Stromal cell of bone marrow (primary cell): ENCODE measurements at places on chromosomes 5 and 9.

- no peak for DNase-seq
Measured at GRCh38 chr9:36542355-36542754, 30.3 kb upstream of the MELK start.

- DNase-seq, result no peak
Measured at GRCh38 chr9:8887369-8887768, 1087.8 kb upstream of the DMAC1 start.

- DNase-seq, result no peak
Measured at GRCh38 chr5:177409043-177409801, at the start of gene F12. Gene F12 (minus strand): TSS chr5:177409564. CDS start chr5:177409527, 37 bp downstream.

DNA sequence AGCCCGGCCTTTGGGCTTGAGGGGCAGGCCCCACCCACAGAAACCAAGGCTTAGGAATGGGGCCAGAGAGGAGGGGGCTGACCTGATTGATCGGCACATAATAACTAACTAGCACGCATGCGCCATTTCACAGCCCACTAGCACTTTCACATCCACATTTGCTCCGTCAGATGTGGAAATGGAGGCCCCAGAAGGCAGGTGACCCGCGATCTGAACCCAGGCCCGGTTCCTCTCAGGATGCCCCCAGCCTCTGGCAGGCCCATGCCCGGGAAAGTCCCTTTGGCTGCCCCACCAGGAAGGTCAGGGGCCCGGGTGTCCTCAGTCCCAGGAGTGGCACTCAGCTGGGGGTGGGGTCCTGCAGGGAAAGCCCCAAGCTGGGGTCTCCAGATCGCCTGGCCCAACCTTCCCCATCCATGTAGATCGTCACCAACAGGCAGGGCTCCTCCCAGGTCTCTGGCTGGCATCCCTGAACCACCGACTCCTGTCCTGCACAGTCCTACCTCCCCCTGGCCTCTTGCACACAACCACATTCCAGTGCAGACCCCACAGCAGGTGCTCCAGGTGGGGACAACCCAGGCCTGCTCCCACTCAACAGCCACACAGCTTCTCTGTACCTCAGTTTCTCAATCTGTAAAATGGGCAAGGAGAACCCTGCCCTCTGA is 46.7 kb downstream of the VAV2 start:
- DNase-seq, result no peak

DNA sequence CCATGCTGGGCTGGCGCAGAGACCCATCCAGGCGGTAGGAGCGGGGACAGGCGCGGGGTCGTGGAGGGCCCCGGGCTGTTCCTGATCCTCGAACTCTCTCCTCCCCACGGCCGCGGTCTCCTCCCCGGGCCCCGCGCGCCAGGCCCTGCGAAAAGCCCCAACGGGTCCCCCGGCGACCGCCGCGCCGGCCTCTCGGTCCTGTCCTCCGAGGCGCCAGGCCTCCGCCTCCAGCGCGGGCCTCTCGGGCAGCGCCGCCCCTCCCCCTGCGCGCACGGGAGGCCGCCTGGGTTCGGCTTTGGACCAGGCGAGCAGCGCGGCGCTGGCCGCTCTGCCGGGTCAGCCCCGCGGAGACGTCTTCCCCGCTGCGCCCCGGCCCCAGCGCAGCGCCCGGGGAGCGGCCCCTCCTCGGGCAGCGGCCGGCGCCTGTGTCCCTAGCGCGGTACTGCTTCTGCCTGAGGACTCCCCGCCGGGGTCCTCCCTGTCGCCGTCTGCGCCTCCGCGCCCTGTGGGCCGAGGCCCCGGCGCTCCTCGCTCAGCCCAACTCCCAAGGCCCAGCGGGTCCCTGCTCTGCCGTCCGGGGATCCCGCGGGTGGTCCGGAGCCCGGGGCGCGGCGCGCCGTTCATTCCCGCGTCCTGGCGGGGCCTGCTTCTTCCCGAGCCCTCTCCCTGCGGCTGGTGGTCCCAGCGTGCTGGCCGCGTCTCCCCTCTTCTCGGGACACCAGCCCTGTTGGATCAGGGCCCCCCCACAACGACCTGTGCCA is 13.4 kb downstream of the COL23A1 start:
- DNase-seq, result no peak

DNA sequence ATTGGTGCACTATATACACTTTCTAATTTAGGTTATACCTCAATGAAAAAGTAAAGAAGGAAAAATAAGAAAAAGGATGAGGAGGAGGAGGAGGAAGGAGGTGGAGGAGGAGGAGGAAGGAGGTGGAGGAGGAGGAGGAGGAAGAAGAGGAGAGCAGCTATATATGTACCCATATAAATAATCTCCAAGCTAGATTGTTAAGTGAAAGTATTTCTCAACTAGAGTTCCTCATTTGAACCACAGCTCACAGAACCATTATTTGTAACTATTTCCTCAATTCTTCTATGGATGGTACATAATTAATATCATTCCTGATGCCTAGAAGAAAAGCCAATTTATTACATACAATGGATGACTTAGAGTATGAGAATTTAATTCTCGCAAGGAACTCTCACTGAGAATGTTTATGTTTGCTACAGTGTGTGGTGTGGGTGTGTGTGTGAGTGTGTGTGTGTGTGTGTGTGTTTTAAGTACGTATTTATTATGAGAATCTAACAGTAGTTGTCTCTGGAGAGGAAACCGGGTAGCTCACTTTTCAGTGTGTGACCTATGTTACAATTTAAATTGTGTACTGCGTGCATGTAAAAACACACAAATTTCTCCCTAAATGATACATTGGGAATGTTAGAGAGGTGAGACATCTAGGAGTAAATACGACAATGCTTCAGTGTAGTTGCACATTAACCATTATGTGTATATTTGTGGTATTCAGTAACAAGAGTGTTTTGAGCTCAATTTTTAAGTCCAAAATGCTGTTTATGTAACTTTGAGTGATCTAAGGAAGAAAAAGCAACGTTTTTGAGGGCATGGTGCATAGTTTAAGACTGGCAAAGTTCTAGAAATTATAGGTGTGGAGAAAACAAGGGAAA is 20.2 kb upstream of the NREP start:
- DNase-seq, result no peak

DNA sequence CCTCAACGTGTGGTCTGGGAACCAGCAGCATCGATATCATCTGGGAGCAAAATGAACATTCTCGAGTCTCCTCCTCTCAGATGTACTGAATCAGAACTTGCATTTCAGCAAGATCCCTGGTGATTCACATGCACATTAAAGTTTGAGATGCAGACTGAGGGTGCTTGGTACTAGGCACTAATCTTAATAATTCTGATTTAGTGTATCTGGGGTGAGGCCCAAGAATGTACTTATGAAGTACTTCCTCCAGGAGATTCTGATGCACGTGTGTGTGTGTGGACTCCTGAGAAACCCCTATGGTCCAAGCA is 56.2 kb upstream of the EQTN start:
- DNase-seq, result no peak

- DNase-seq, result no peak
Measured at GRCh38 chr9:95808011-95808410, 67.5 kb upstream of the ERCC6L2 start.

GRCh38 chr5:123545506-123545905 is 33.5 kb downstream of the CSNK1G3 start:
- no peak for DNase-seq

DNA sequence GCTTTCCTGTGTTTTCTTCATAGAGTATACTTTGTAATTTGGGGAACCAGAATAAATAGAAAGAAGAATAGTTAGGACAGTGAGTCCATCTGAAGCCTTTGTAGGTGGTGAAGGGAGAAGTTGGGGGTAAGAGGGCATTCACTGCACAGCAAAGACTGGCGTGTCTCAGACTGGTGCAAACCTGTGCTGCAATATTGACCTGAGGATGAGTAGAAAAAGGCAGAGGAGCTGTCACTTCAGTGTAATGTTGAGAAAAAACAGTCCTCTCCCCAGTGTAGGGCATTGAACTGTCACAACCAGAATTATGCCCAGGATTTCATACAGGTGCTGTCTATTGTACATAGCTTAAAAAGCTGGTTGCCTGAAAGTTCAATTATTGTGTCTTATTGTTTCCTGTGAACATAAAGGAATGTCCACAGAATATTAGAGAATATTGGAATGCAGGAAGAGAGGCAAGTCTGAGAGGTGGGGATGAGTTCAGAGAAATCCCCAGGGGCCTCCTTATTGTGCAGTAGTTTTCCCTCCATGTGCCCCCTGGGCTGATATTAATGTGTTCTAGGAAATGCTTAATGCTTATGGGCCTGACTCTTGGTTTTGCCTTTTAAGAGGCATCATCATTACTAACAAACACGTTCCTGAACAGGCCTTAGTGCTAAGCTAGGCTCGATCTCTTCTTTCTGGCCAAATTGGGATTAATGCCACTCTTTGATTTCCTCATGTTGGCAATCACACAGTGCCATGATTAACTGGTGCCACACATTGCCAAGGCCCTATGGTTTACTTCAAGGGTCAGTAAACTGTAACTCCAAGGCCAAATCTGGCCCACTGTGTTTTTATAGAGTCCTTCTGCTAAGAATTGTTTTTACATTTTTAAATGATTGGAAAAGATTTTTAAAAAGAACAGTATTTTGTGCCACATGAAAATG is 34.0 kb downstream of the DAPK1 start:
- no peak for DNase-seq

DNA sequence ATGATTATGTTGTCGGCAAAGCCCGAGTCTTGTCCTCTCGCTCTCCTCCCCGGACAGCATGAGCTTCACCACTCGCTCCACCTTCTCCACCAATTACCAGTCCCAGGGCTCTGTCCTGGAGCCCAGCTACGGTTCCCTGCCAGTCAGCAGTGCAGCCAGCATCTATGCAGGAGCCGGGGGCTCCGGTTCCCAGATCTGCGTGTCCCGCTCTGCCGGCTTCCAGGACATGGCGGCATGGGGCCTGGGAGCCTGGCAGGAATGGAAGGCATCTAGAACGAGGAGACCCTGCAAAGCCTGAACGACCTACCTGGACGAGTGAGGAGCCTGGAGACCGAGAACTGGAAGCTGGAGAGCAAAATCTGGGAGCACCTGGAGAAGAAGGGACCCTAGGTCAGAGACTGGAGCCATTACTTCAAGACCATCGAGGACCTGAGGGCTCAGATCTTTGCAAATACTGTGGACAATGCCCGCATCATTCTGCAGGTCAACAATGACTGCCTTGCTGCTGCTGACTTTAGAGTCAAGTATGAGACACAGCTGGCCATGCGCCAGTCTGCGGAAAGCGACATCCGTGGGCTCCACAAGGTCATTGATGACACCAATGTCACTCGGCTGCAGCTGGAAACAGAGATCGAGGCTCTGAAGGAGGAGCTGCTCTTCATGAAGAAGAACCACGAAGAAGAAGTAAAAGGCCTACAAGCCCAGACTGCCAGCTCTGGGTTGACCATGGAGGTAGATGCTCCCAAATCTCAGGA is 101.3 kb upstream of the MAN2A1 start:
- no peak for DNase-seq

DNA sequence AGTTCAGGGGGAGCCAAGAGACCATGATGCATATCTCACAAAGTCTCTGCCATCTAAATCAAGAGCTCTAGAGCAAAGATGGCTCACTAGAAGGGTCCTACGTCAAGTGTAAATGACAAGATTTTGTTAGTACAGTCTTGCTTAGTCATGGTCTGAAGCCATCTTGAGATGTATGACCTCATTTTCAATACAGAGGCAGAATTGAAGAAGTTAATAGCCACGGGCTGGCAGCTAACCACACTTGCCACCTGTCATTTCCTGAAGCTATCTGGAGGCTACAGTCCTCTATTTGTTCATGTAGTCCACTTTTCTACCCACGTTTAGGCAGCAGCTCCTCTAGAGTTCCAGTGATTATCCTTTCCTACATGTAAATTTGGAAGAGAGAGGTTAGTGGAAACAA is 231.7 kb upstream of the CDH12 start:
- no peak for DNase-seq
